ENCODE measurements at places on chromosomes 3 and 15. TPM values are rescaled to one million over a fixed set of nuclear protein-coding genes. Genes with fewer than 3 reads are reported as not detected.

Gene RTP3
- total RNA-seq = not detected

Gene RHO
- not detected for total RNA-seq

Gene ZNF502
- total RNA-seq = 2.5 TPM

Gene CCK
- total RNA-seq = not detected

- no peak for DNase-seq
Observed at GRCh38 chr3:76866729-76867408, 173.0 kb upstream of the ROBO2 start.

- no peak for DNase-seq
Observed at GRCh38 chr15:49877117-49877872, 241.7 kb downstream of the ATP8B4 start.

DNA sequence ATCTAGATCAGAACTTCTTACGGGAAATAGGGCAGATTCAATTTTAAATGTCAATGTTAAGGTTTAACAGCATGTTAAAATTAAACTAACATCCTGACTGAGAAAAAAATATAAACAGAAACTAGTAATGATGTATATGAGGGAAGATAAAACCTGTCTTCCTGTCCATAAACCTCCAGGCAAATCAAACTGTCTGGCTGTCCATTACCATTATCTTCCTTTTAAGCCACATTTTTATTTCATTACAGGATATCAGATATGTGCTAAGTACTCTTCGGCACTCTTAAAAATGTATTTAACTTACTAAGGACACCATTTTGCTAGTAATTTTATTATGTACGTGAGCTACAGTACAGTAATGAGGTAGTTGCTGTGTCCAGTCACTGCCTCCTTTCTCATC is 1461.7 kb upstream of the ALCAM start:
- no peak for DNase-seq

DNA sequence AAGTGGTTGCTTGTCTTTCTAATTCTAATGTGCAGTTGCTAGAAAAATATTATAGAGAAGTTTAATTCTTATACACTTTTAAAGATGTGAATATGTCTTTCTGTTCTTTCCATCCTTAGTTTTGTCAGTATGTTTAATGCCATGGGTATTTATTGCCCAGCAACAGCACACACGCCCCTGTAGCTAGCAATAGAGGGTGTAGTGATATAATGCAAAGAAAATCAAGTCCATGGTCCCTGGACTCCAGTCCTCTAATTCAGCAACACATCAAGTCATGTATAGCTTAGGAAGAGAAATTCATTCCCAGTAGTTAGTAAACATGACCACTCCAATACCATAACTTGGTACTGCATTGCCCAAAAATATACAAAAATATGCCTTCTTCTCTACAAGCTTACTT is 292.4 kb upstream of the NR2F2 start:
- DNase-seq = no peak

DNA sequence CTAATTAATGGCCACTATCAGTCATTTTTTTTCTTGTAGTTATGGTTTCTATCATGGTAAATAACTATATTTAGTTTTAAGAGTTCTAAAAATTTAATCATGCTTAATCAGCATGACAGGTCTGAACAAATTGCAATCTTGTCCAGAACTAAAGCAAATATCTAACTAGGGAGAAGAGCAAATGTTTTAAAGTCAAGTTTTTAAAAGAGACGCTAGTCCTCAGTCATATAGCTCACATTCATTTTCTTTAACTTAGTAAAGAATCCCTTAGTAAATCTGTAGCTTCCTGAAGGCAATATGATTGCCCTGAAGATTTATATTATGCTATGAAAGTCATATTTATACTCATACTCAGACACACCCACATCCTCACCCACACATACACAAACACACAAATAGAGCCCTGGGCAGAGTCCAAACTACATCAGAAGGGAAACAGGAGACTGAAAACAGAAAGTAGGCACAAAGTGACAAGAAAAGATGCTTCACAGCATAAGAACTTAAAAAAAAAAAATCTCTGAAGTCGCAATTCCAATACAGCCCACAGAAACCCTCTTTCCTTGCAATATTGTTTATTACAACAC is 1149.1 kb downstream of the SI start:
- DNase-seq = no peak

Data from mucosa of descending colon (tissue), 3 donors.